NCI-H524 (cell line): ENCODE measurements at places on chromosomes 12 and 14.

DNA sequence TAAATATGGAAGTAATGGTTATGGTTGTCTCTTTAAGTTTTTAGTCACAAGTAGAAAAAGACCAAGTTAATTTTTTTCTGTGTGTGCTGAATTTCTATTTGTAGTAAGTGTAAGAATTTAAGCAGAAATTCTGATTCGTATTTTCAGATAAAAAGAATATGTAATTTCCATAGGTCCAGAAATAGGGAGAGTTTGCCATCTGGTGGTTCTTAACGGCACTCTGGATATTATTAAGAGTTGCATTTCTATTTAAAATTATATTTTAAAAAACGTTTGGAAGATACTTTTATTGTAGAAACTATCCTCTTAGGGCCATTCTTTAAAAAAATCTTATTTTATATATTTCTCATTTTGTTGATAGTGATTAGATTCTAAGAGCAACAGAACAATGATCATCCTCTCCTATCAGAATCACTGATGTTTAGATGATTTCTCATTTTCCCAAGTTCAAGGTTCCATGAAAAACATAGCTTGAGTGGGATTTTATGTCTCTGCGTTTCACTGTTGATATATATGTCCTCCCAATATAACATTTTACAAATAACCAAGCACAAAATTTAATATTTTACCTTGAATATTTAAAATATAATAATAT is 88.3 kb downstream of the LRRK2 start:
- peak; percentile 8 for DNase-seq

DNA sequence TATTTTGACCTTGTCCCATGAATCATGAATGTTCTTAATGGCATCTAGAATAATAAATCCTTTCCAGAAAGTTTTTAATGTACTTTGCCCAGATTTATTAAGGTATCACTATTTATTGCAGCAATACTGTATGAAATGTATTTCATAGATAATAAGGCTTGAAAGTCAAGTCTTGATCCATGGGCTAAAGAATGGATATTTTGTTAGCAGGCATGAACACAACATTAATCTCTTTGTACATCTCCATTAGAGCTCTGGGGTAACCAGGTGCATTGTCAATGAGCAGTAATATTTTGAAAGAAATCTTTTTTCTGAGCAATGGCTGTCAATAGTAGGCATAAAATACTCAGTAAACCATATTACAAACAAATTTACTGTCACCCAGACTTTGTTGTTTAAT is 141.6 kb upstream of the RPL10L start:
- no peak for DNase-seq

- DNase-seq, result no peak
Observed at GRCh38 chr12:10031771-10032175, 1.3 kb downstream of the CLEC9A start.

- no peak for DNase-seq
Observed at GRCh38 chr14:56630707-56631106, 51.1 kb downstream of the TMEM260 start.

DNA sequence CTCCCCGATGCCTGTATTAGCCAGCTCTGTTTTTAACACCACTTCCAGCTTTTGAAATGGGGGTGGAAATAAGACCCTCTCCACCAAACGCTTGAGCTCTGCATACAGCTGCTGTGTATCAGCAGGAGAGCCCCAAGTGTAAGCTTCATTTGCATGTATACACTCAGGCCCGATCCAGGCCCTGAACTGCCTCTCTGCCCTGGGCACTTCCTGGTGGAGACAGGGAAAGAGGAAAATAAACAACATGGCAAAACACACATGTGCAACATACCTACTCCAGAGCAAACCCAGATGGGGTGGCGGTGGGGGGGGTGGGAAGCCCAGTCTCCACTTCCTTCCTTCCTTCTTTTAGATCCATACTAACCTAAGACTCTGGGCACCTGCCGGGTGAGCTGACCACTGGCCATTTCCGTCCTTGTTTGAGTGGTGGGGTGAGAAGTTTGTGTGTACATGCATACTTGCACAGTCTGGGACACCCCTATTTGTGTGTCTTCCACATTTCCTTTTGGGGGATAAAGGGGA is 55.3 kb downstream of the RBM19 start:
- no peak for DNase-seq
